ENCODE measurements at places on chromosomes 1 and 21. TPM values are rescaled to one million over a fixed set of nuclear protein-coding genes. Genes with fewer than 3 reads are reported as not detected.

Gene PGBD5
- total RNA-seq: 1.8 TPM

DNA sequence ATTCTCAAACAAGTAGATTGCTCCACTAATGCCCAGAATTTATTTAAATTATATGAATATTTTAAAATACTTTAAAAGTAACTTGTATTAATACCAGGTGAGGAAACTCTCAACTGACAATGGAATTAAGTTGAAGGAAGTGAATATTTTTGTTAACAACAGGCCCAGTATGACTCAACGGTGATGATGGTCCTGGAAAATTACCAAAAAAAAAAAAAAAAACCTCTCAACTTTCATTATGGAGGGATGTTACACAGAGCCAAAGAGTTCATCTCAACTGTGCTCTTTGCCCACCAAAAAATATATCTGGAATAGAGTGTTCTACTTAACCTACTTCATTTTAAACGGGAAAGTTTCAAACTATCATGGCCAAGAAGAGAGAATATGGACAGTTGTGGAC lies 28.3 kb downstream of the CFH start:
- no peak for DNase-seq

GRCh38 chr21:37700641-37701202 lies 215.5 kb downstream of the KCNJ6 start:
- DNase-seq: no peak

DNA sequence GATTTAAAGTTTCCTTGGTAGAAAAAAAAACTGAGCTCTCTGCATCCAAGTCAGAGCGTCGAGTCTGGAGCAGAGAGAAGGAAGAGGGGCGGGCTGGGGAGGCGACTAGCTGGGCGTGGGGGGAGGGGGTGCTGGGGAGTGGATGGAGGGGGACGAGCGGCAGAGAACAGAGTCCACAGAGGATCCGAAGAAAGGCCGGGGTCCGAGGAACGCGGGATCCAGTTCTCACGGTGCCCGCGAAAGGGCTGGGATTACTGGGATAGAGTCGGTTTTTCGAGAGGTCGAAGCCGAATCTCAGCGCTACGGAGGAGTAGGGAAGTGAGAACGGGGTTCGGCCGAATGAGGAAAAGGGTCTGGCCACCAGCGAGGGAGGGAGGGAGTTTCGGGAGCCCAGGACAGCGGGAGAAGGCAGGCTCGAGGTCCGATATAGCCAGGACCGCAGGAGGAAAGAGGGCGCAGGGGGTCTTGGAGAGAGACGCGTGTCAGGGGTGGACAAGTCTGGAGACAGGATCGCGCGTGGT lies 665 bp downstream of the DAB1 start:
- DNase-seq: no peak

- DNase-seq: no peak
These were observed 66.7 kb downstream of the OLFML2B start for GRCh38 chr1:161956930-161957329.

Data from ureter (tissue), 1 donor.